Central memory CD8-positive, alpha-beta T cell (primary cell): ENCODE measurements at places on chromosomes 3 and 15.

DNA sequence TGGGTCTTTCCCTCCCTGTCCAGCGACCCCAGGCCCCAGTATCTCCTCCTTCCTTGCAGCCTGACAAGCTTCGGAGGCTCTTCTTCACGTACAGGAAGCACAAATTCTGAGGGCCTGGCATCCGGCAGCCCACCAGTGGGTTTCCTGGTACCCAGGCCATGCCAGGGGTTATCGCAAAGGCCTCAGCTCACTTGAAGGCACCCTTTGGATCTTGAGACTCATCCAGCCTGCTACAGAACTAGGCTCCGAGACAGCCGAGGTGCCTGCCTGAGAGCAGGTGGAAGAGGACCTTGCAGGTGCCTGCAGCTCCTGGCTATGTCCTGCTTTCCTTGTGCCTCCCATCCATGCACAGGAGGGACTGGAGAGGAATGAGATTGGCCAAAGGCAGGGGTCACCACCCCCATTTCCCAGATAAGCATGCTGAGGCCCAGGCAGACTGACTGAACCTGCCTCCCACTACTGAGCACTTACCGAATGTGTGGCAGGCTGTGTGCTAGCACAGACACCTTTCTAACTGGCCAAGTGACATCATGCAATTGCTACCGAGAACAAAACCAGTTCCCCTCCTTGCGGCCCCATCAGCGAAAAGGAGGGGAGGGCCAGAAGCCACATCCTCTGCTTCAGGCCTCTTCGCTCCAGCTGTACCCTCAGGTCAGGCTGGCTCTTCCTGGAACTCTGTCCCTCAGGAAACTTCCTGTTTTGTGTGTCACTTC lies 11.2 kb downstream of the SH2D7 start:
- no peaks in the 10 kb centered on the region for H3K27me3 ChIP-seq
- H3K36me3 ChIP-seq, result peaks cover 9% of the 10 kb centered on the region
- H3K4me3 ChIP-seq, result peak overlapping the region; percentile 65
- H3K4me1 ChIP-seq, result peaks cover 51% of the 10 kb centered on the region
- DNase-seq, result peak; percentile 61

GRCh38 chr3:71582612-71583565 lies 639 bp downstream of the FOXP1 start:
- DNase-seq, result peak; percentile 29
- H3K4me3 ChIP-seq, result peak overlapping the region; percentile 96
- H3K36me3 ChIP-seq, result peaks cover 26% of the 10 kb centered on the region
- H3K27me3 ChIP-seq, result peaks cover 10% of the 10 kb centered on the region

- no peaks in the 10 kb centered on the region for H3K27me3 ChIP-seq
- H3K27ac ChIP-seq, result peak overlapping the region; percentile 38
- peaks cover 43% of the 10 kb centered on the region for H3K4me1 ChIP-seq
These were observed 35.0 kb downstream of the CTSH start for GRCh38 chr15:78909791-78910228.

DNA sequence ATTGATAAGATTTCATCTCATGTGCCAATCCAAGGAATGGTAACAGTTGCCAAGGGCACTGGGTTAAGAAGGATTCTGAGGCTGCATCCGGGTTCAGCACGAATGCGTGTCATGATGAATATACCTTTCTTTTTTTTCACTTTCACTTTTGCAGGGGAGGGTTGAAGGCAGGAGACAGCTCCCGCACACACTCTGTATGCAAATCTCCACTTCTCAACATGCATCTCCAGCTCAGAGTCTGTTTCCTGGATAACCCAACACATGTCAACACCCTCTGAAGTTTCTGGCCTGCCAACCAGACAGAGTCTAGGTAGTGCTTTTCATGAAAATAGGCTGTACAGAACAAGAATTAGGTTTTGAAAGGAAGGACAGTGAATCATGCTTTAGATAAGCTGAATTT lies 21.6 kb downstream of the B4GALT4 start:
- peaks cover 56% of the 10 kb centered on the region for H3K36me3 ChIP-seq
- no peak for DNase-seq
- no peak overlapping the region for H3K4me3 ChIP-seq
- no peaks in the 10 kb centered on the region for H3K27me3 ChIP-seq
- H3K27ac ChIP-seq, result peak overlapping the region; percentile 90

GRCh38 chr3:171454041-171454440 lies 6.2 kb downstream of the TNIK start:
- H3K27ac ChIP-seq, result no peak overlapping the region
- no peak for DNase-seq
- peaks cover 15% of the 10 kb centered on the region for H3K36me3 ChIP-seq
- H3K4me1 ChIP-seq, result peaks cover 42% of the 10 kb centered on the region
- no peak overlapping the region for H3K4me3 ChIP-seq
- H3K27me3 ChIP-seq, result no peaks in the 10 kb centered on the region

DNA sequence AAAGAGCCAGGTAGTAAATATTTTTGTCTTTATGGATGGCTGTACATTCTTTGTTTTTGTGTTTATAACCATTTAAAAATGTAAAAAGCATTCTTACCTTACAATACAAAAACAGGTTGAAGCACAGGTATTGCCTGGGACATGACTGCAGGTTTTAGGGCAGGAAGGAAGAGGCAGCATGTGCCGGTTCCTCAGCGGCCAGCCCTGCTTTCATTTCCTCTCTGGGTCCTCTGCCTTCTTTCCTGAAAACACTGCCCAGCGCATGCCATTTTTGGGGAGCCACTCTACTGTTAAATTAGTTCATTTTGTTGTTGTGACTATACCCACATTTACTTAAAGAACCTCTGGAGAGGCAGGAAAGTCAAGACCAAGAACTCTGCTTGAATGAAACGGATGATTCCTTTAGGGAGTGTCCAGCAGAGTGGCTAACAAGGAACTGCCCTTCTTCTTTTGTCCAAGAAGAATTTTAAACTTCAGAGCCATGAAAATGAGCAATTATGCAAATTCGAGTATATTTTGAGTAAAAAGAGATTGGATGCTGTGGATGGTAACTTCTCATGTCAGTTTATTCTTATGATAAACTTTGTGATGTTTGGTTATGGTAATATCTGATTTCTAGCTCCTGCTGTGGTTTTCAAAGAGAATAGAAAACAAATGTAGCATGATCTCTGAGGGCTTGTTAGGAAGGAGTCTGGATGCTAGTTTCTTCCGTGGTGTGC lies 52.7 kb downstream of the SACM1L start:
- peaks cover 58% of the 10 kb centered on the region for H3K36me3 ChIP-seq
- H3K4me1 ChIP-seq, result peaks cover 35% of the 10 kb centered on the region
- H3K27me3 ChIP-seq, result no peaks in the 10 kb centered on the region
- H3K4me3 ChIP-seq, result no peak overlapping the region

- H3K27ac ChIP-seq, result no peak overlapping the region
- DNase-seq, result no peak
- H3K4me3 ChIP-seq, result no peak overlapping the region
- no peaks in the 10 kb centered on the region for H3K4me1 ChIP-seq
- no peaks in the 10 kb centered on the region for H3K36me3 ChIP-seq
These were observed 93.9 kb upstream of the ABHD17C start for GRCh38 chr15:80601256-80601655.

- H3K27me3 ChIP-seq, result peaks cover 11% of the 10 kb centered on the region
- no peaks in the 10 kb centered on the region for H3K4me1 ChIP-seq
- no peak overlapping the region for H3K4me3 ChIP-seq
These were observed 83.5 kb upstream of the LIPC start for GRCh38 chr15:58348095-58348812.

DNA sequence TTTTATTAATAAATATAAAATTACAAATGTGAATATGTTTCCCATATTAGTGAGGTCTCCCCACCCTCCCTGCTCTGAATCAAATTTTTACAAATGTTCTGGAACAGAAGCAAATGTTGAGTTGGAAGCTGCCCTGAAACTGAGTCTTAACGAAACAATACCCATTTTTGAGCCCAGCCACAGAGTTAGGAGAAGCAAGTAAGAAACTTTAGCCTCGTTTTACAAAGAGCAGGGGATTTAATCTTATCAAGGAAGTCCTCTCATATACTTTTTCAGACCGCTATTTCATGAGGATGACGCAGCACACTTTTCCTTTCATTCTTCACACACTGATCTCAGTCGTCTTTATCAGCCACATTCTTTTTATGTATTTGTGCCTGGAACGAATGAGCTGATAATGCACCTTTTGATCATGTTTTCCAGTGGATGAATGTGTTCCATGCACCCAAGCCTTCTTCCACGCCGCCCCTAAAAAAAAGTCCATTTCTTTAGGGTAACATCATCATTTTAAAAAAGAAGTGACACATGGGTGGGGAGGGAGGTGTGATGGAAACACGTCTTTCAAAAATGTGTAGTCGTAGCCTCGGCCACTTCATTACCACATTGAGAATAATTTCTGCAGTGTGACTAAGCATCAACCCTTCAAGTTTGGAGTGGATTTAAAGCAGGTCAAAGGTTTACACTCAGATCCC lies 48.1 kb downstream of the SETMAR start:
- peak overlapping the region; percentile 82 for H3K4me3 ChIP-seq
- H3K27me3 ChIP-seq, result no peaks in the 10 kb centered on the region
- DNase-seq, result no peak
- peaks cover 19% of the 10 kb centered on the region for H3K4me1 ChIP-seq

- no peak overlapping the region for H3K4me3 ChIP-seq
- H3K4me1 ChIP-seq, result peaks cover 45% of the 10 kb centered on the region
- H3K27ac ChIP-seq, result no peak overlapping the region
- peaks cover 31% of the 10 kb centered on the region for H3K36me3 ChIP-seq
- H3K27me3 ChIP-seq, result no peaks in the 10 kb centered on the region
These were observed 45.0 kb downstream of the SNRK start for GRCh38 chr3:43331381-43331780.

DNA sequence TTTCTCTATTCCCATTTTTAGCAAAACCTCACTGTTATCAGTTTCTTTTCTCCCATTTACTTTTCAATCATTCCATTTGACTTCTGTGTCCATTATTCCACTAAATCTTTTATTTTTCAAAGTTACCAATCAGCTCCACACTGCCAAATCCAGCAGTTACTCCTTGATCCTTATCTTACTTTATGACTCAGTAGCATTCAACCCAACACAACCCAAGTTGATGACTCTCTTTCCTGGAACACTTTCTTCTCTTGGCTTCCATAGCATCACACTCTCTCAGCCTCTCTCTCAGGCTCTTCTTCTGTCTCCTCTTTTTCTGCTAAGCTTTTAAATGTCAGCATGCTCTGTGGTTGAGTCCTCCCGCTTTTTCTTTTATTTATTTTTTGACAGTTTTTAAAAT lies 36.3 kb downstream of the RASGRP1 start:
- no peaks in the 10 kb centered on the region for H3K27me3 ChIP-seq
- no peak for DNase-seq
- peak overlapping the region; percentile 5 for H3K4me3 ChIP-seq
- H3K27ac ChIP-seq, result peak overlapping the region; percentile 72

GRCh38 chr3:53989946-53990345 lies 98.3 kb upstream of the SELENOK start:
- no peaks in the 10 kb centered on the region for H3K4me1 ChIP-seq
- H3K36me3 ChIP-seq, result no peaks in the 10 kb centered on the region
- H3K4me3 ChIP-seq, result no peak overlapping the region
- DNase-seq, result no peak
- H3K27me3 ChIP-seq, result peaks cover 12% of the 10 kb centered on the region
- H3K27ac ChIP-seq, result no peak overlapping the region

GRCh38 chr3:148748283-148748682 lies 50.6 kb downstream of the AGTR1 start:
- H3K27ac ChIP-seq, result no peak overlapping the region
- H3K27me3 ChIP-seq, result no peaks in the 10 kb centered on the region
- no peaks in the 10 kb centered on the region for H3K36me3 ChIP-seq
- no peaks in the 10 kb centered on the region for H3K4me1 ChIP-seq
- H3K4me3 ChIP-seq, result no peak overlapping the region
- no peak for DNase-seq

GRCh38 chr3:191774485-191774884 lies 313.5 kb downstream of the PYDC2 start:
- no peak overlapping the region for H3K27ac ChIP-seq
- H3K27me3 ChIP-seq, result no peaks in the 10 kb centered on the region
- H3K4me3 ChIP-seq, result no peak overlapping the region
- H3K36me3 ChIP-seq, result no peaks in the 10 kb centered on the region
- DNase-seq, result no peak
